ENCODE measurements at places on chromosomes 6 and 20.

DNA sequence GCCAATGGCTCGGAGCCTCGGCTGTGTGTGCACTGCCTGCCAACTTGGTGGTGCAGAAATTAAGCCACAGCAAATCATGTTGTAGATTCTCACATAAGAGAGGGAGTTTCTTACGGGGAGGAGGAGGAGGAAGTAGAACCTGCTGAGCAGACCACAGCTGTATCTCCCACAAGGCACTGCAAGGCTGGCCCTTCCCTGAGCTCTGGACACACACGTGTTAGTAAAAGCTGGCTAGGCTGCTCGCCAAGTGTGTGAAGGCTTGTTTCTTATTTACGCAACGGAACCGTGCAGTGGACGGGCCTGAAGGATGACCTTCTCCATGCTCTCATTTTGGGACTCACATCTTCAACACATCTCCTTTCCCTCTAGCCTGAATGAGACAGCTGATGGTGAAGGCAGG is 15.7 kb upstream of the QKI start:
- DNase-seq, result no peak

DNA sequence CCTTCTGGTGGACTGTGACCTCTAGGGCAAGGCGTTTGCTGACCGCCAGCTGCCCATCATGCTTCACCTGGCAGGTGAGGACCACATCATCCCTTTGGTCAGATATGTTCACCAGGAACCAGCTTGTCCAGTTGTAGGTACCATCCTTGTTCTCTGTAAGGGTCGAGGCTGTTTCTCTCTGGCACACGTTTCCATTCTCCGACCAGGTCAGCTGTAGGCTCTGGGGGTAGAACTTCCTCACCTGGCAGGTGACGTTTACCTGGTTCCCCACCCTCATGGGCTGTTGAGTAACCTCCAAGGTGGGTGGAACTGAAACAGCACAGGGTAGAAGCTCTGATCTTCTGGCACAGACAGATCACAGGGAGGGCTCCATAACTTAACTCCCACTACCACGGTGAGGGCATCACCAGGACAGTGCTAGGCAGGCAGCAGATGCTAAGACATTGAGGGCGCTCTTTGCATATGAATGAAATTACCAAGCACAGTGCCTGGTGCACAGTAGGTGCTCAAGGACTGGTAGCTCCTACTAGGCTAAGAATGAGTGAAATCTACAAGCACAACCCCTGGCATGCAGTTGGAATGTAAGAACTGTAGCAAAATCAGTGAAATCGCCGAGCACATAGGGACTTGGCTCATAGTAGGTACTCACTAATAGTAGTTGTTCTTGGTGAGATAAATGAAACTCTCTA is 15.6 kb upstream of the SIRPB1 start:
- no peak for DNase-seq

DNA sequence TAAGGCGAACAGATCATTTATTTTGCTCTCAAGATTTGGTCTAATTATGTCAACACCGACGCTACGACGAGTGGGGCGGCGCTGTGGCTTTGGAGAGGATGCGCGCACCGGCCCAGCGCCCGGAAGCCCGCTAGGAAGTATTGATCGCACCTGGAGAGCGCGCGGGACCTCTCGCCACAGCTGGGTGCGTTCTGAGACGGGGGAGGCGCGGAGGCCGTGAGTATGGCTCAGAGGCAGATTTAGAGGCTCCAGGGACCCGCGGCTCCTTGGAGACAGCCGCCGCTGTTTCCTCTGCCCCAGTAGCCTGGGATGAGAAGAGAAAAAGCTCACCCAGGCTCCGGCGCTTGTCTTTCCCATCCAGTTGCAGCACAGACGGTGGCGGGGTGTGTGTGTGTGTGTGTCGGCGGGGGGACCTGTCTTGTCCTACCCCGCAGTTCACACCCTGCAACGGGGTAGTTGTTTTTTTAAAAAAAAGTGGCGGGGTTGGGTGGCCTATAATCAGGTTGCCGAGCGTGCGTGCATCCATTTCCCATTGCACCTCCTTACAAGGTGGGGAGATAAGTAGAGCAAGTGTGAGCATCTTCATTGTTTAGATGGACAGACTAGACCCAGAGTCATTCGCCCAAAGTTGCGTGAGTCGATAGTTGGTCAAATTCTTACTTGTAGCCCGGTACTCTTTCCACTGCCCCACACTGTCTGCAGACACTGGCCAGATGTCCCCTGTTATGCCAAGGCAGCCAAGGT is 11.2 kb downstream of the TFAP2D start:
- no peak for DNase-seq

DNA sequence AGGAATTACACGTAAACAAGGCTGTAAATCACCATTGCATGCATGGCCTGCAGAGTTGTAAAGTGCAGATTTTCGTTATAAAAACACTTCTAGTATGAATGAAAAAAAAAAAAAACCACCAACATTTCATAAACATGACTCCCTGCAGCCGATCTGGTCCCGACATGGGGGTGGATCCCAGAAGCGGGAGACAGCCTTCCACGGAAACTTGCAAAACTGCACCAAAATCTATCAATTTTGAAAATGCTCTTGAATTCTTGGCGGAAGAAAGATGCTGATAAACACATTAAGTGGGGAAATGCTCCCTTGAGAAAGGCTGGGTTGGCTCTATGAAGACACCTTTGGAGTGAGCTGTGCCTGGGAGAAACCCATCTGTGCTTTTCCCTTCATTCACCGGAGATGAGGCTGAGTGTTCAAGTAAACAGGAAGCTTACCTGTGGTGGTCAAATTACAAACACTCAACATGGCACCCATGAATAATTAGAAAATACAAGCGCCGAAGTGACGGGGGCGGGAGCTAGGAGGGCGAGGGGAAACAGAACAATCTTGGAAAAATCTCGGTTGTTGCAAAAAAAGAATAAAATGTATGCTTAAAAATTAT is 845 bp upstream of the ANKRD60 start:
- DNase-seq, result no peak

DNA sequence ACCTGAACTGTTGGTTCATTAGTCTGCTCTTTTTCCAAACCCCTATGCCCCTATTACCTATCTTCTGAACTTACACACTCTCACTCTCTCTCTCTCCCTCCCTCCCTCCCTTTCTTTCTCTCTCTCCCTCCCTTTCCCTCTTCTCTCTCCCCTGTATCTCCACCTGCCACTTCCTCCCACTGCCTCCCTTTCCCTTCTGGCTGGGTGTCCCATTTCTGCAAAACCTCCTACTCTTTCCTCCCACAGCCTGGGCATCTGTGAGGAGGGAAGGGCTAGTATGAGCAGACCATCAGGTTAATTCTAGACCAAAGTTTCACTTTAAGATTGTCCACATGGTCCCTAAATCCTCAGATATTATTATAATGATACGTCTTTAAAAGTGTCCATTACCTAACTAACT is 95.1 kb downstream of the TMEM200A start:
- DNase-seq, result no peak

- DNase-seq, result no peak
These were observed at the start of gene MOCS1 for GRCh38 chr6:39934131-39934757. TSS of gene MOCS1 (minus strand) at chr6:39934462. CDS start at chr6:39934417, 45 bp downstream.

DNA sequence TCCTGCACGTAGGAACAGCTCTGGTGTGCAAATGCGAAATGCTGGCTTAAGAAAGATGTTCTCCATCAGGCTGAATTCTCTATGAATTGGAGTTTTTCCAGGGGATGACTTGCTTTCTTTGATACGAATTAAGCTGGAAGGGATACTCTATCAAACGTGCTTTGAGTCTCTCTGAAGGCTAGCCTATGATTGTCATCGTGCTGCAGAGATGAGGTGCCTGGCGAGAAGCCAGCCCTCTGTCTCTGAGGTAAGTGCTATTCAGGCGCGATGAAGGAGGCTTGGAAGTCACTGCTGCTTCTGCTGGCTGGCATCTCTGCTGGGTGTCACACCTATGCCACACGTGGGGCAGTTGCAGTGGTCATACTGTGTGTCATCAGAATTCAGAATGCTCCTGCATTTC is 223.7 kb downstream of the TAF4 start:
- DNase-seq, result no peak

DNA sequence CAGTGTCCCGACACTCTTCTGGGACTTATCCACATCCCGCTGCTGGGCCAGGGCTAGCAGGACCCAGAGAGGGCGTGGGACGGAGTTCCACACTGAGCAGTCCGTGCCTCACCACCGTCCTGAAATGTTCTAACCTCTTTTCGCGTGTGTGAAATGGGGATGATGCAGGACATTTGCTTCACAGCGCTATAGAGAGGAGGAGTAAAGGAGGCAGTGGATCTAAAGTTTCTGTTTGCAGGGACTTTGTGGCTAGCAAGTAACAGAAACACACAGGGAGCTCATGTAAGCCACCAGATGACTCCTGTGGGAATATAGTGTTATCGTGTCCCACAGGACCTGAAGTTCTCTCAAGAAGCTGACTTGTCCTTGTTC is 634 bp downstream of the ITPA start:
- DNase-seq, result no peak

GRCh38 chr6:125558907-125559306 is 190.5 kb upstream of the HEY2 start:
- no peak for DNase-seq

- no peak for DNase-seq
These were observed at the start of gene TUBB1 for GRCh38 chr20:59019217-59019616. TSS of gene TUBB1 (plus strand) at chr20:59019429. CDS start at chr20:59019523, 94 bp downstream.

GRCh38 chr6:89066940-89067646 is 13.5 kb upstream of the PNRC1 start:
- DNase-seq, result no peak

GRCh38 chr20:20138301-20139064 is 86.2 kb downstream of the CFAP61 start:
- DNase-seq, result no peak

- DNase-seq, result peak; percentile 49
These were observed 49.5 kb downstream of the TOX2 start for GRCh38 chr20:43963872-43964791.

DNA sequence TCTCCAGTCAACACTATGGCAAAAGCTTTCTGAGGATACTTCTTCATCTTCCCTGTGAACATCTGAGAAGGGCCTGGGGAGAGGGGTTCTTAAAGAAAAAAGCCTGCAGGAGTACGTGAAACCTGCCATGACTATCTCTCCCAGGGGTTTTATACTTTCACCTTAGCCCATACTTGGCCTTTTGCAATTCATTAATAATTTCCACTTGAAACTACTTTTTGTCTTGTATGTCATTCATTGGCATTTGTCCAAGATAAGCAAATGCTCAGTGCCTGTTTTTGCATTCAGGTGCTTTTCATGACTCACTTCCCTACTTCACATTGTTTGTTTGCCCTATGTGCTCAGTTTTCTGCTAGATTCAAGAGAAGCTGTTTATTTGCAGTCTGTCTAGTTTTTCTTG is 580.3 kb upstream of the GJE1 start:
- peak; percentile 94 for DNase-seq

GRCh38 chr20:4866429-4866828 is 134.9 kb downstream of the SLC23A2 start:
- DNase-seq, result no peak

DNA sequence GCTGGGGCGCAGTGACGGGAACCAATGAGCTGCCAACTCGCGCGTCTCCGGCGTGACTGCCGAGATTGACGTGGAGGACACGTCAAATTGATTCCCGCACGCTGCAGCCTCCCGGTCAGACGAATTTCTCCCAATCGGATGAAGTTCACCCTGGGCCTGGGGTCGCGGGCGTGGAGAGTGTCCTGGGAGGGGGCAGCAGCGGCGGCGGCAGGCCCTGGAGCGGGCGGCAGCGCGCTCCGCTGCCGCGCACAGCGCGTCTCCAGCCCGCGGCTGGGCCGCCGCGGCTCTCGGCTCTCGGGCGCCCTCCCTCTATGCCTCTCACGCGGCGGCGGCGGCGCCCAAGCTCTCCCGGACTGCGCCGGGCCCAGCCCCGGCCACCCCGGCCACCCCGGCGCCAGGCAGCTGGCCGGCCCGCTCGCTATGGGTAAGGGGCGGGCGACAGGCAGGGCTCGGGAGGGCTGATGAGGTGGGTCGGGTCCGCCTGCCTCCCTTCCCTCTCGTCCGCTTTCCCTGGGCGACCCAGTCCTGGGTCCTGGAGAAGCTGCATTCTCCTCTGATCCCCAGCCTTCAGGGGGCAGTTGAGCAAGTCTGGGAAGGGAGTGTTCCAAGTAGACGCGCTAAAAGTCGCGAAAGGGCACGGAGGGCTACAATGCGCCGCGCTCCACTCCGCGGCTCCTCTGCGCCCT is at the start of gene PAX1:
PAX1 (plus strand) TSS at position 90 of the 686 bp plus-strand sequence; CDS start at position 139, 49 bp downstream.
- no peak for DNase-seq

DNA sequence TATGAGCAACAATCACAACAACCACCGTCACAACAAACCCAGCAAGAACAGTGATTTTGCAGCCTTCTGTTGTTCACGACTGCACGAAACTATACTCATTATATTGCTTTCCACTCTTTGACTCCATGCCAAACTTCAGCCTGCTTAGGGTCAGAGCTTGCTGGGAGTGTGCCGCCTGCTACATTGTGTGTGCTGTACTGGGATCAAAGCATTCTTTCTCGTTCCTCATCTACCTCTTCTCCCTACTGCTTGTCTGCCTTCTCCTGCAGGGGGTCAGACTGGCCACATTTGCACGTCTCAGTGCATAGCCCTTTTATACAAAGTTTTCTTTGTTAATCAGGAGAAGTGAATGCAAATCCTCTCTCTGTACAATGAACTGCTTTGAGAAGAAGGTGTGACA is 401.6 kb upstream of the CITED2 start:
- no peak for DNase-seq

DNA sequence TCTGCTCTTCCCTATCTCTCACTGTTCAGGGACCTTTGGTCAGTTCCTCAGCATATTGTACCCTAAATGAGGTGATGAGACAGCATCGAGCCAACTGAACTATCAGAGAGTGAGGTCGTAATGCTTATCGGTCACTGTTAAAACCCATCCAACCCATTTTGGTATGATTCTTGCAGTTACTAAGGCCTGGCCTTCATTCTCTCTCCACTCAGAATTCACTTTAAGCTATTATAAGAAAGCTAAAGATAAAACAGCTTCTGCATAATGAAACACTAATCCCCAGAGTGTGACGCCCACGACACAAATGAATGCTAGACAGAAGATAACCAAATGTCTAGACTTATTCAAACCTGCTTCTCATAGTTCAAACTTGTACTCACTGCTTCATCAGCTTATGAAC is 175.8 kb downstream of the GMPR start:
- DNase-seq, result no peak
